ENCODE measurements at places on chromosomes 3 and 15. TPM values are rescaled to one million over a fixed set of nuclear protein-coding genes. Genes with fewer than 3 reads are reported as not detected.

Gene FOXL2
- total RNA-seq: not detected

Gene CLEC3B
- total RNA-seq: 8.9 TPM

Gene NEIL1
- total RNA-seq: 25.8 TPM

Gene MYRIP
- 11.7 TPM for total RNA-seq

Gene MESP2
- total RNA-seq: not detected

Gene RARB
- 3.3 TPM for total RNA-seq

Gene TGM5
- not detected for total RNA-seq

- H3K4me3 ChIP-seq: no peak overlapping the region
- no peaks in the 10 kb centered on the region for H3K27me3 ChIP-seq
- H3K36me3 ChIP-seq: no peaks in the 10 kb centered on the region
- no peak overlapping the region for H3K27ac ChIP-seq
- H3K4me1 ChIP-seq: no peaks in the 10 kb centered on the region
- no peak for DNase-seq
These were observed 36.6 kb upstream of the SLCO3A1 start for GRCh38 chr15:91816942-91817341.

GRCh38 chr3:140568842-140569520, 108.9 kb upstream of the TRIM42 start:
- no peaks in the 10 kb centered on the region for H3K36me3 ChIP-seq
- no peak for DNase-seq
- no peak overlapping the region for H3K27ac ChIP-seq
- H3K4me3 ChIP-seq: no peak overlapping the region
- no peaks in the 10 kb centered on the region for H3K27me3 ChIP-seq

DNA sequence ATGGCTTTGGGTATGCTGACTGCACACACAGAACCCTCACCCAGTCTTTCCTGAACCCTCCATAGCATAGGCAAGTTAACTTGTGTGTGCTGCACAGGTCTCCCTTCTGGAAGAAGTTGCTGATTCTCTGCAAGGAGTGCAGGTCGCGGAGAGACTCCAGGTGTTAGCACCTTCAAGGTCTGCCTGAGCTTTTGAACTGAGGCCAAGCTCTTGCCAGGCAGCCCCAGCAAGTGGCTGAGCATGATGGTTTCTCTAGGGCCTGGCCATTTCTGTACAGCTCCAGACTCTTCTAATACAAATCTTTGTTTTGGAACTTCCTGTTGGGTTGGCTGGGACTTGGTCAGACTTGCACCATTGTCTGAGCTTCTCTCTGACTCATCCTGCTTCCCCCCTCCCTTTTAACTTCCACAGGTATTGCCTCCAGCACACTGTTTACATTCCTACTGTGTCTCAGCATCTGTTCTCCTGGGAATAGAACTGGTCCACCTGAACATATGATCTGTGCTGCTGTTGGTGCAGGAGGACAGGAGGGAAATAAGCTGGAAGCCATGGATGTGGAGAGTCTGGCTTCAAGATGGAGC, 53.3 kb downstream of the KY start:
- DNase-seq: no peak
- H3K4me1 ChIP-seq: no peaks in the 10 kb centered on the region
- no peaks in the 10 kb centered on the region for H3K36me3 ChIP-seq
- H3K27me3 ChIP-seq: no peaks in the 10 kb centered on the region
- no peak overlapping the region for H3K27ac ChIP-seq
- H3K4me3 ChIP-seq: no peak overlapping the region

GRCh38 chr15:66592505-66593218, 26.9 kb upstream of the LCTL start:
- DNase-seq: peak; percentile 70
- H3K27me3 ChIP-seq: no peaks in the 10 kb centered on the region
- H3K27ac ChIP-seq: no peak overlapping the region
- no peaks in the 10 kb centered on the region for H3K36me3 ChIP-seq
- no peak overlapping the region for H3K4me3 ChIP-seq
- peaks cover 6% of the 10 kb centered on the region for H3K4me1 ChIP-seq

- no peak for DNase-seq
- no peaks in the 10 kb centered on the region for H3K36me3 ChIP-seq
- H3K4me3 ChIP-seq: no peak overlapping the region
- H3K27ac ChIP-seq: no peak overlapping the region
- no peaks in the 10 kb centered on the region for H3K27me3 ChIP-seq
These were observed 123.1 kb upstream of the UMPS start for GRCh38 chr3:124607163-124607562.

- no peaks in the 10 kb centered on the region for H3K36me3 ChIP-seq
- peak; percentile 27 for DNase-seq
- H3K27me3 ChIP-seq: no peaks in the 10 kb centered on the region
- peak overlapping the region; percentile 54 for H3K27ac ChIP-seq
- peaks cover 5% of the 10 kb centered on the region for H3K4me1 ChIP-seq
- H3K4me3 ChIP-seq: peak overlapping the region; percentile 6
These were observed 278.6 kb upstream of the TLE3 start for GRCh38 chr15:70376031-70376928.

- H3K27ac ChIP-seq: no peak overlapping the region
- H3K4me1 ChIP-seq: no peaks in the 10 kb centered on the region
- H3K4me3 ChIP-seq: no peak overlapping the region
- no peaks in the 10 kb centered on the region for H3K27me3 ChIP-seq
These were observed 201.7 kb upstream of the PFN2 start for GRCh38 chr3:150172356-150172755.

GRCh38 chr3:119810018-119810435, 28.1 kb downstream of the NR1I2 start:
- no peaks in the 10 kb centered on the region for H3K27me3 ChIP-seq
- peaks cover 50% of the 10 kb centered on the region for H3K36me3 ChIP-seq
- peaks cover 7% of the 10 kb centered on the region for H3K4me1 ChIP-seq
- no peak overlapping the region for H3K4me3 ChIP-seq
- H3K27ac ChIP-seq: no peak overlapping the region
- no peak for DNase-seq

DNA sequence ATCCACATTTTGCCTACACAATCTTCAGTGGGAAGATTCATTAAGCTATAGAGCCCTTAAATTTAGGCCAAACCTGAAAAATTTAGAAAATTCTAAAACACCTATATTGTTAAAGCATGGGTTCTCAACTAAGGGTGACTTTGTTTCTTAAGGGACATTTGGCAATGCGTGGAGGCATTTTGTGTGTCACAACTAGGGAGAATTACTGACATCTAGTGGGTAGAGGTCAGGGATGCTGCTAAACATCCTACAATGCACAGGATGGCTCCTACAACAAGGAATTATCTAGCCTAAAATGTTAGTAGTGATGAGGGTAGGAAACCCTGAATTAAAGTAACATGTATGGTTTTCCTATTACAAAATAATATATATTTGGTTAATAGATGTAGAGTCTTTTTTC, 55.8 kb downstream of the TBC1D5 start:
- H3K4me1 ChIP-seq: no peaks in the 10 kb centered on the region
- no peak overlapping the region for H3K4me3 ChIP-seq
- no peaks in the 10 kb centered on the region for H3K27me3 ChIP-seq
- no peaks in the 10 kb centered on the region for H3K36me3 ChIP-seq
- no peak for DNase-seq

DNA sequence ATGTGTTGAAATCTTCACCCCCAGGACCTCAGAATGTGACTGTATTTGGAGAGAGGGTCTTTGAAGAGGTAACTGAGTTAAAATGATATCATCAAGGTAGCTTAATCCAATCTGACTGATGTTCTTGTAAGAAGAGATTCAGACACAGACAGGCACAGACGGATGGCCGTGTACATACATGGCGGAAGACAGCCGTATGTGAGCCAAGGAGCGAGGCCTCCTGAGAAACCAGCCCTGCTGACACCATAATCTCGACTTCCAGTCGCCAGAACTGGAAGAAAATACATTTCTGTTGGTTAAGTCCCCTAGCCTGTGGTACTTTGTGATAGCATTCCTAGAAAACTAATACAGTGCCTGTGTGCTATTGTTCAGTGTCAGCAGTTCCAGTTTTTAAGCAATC, 73.6 kb downstream of the APBA2 start:
- peaks cover 4% of the 10 kb centered on the region for H3K27me3 ChIP-seq
- no peaks in the 10 kb centered on the region for H3K4me1 ChIP-seq
- H3K36me3 ChIP-seq: no peaks in the 10 kb centered on the region
- H3K4me3 ChIP-seq: no peak overlapping the region
- no peak for DNase-seq

DNA sequence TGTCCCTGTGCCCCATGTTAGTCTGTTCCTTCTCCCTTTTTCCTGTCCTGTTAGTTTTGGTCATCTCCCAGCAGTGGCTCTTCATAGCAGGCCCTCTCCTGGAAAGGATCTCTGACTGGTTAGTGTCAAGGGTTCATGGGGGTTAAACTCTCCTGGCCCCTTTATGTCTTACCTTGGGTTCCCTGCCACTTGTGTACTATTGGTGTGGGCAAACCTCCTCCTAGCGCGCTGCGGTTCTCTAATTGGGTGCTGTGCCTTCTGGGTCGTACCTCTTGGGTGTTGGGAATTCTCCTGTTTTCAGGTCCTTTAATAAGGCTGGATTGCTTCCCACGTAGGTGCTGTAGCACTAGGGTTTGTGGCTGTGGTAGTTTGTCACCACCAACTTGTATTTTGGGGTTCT, 18.8 kb downstream of the GMPS start:
- DNase-seq: peak; percentile 42
- H3K27me3 ChIP-seq: no peaks in the 10 kb centered on the region
- no peak overlapping the region for H3K4me3 ChIP-seq
- peaks cover 2% of the 10 kb centered on the region for H3K4me1 ChIP-seq
- peaks cover 2% of the 10 kb centered on the region for H3K36me3 ChIP-seq
- H3K27ac ChIP-seq: no peak overlapping the region

GRCh38 chr3:5638550-5638949, 451.0 kb downstream of the EDEM1 start:
- H3K4me3 ChIP-seq: no peak overlapping the region
- no peaks in the 10 kb centered on the region for H3K27me3 ChIP-seq
- H3K27ac ChIP-seq: no peak overlapping the region

DNA sequence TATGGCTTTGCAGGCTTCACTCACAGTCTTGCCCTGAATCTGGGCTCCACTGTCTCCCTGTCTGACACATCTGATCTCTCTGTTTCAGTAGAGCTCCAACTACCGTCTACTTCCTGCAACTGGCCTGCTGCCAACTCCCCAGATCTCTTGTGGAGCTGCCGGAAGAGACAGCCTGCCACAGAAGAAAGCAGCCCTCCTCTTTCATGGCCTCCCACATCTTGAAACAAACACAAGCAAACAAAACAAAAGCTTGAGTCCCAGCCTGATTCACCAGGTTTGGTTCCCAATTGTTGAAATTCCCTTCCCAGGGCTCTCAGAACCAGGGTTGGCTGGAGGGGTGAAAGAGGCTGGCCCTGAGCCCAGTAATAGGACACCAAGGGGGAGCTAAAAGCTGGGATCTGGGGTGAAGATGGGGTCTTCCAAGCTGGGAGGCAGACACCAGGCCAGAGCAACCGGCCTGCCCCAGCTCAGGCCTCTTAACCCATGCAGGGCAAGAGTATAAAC, 55.3 kb upstream of the CA12 start:
- H3K27ac ChIP-seq: no peak overlapping the region
- H3K4me3 ChIP-seq: no peak overlapping the region
- peaks cover 8% of the 10 kb centered on the region for H3K4me1 ChIP-seq

DNA sequence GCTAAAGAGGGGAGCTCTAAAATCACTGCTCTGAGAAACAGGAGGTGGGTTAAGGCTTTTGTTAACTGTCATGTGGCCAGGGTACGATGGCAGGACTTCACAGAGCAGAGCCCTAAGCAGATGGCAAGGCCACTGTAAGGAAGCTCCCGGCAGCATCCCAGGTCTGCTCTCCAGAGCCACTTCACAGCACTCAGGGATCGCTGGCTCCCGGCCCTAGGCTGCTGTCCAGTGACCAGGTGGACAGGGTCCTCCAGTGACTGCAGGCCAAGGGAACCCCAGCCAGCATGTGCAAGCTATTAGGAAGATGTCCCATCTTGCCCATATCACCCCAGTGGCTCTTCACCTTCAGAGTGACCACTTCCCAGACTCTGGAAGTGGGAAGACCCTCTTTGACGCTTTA, 10.4 kb downstream of the TMEM41A start:
- no peak for DNase-seq
- H3K27ac ChIP-seq: no peak overlapping the region
- H3K4me3 ChIP-seq: no peak overlapping the region
- H3K4me1 ChIP-seq: peaks cover 17% of the 10 kb centered on the region
- H3K27me3 ChIP-seq: no peaks in the 10 kb centered on the region

DNA sequence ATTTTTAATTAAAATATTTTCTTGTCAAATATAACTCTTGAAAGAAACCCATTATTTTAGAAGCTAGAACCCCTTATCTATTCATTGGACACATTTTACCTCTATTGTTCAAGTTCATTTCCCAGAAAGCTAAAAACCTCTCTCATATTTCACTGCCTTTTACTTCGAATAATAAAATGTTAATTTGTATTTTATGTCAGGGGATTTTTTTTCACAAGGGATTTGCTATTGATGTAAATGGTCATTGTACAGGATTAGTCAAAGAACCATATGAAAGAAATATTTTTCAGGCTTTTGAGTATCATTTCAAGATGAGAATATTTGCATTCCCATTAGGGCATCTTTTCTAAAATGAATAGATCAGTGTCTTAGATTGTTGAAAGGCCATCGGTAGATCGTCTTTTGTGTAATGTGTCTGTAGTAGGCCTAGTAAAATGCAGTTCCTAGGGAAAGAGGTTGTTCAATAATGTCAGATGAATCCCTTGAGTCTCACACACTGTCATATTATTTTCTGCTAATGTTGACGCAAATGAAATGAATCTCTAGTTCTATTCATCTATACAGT, 114.5 kb downstream of the ROBO1 start:
- H3K36me3 ChIP-seq: no peaks in the 10 kb centered on the region
- no peak for DNase-seq
- H3K4me3 ChIP-seq: no peak overlapping the region
- no peak overlapping the region for H3K27ac ChIP-seq
- no peaks in the 10 kb centered on the region for H3K4me1 ChIP-seq

DNA sequence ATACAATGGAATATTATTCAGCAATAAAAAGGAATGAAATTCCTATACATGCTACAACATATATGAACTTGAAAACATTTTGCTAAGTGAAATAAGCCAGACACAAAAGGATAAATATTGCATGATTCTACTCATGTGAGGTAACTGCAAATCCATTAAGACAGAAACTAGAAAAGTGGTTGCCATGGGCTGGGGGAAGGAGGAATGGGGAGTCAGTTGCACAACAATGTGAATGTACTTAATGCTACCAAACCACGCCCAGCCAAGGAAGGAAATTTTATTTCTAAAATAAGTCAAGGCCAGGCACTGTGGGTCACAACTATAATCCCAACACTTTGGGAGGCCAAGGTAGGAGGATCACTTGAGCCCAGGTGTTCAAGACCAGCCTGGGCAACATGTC, 9.8 kb upstream of the GMPPB start:
- no peak for DNase-seq
- no peaks in the 10 kb centered on the region for H3K4me1 ChIP-seq
- H3K36me3 ChIP-seq: peaks cover 37% of the 10 kb centered on the region
- H3K27me3 ChIP-seq: no peaks in the 10 kb centered on the region
- no peak overlapping the region for H3K27ac ChIP-seq

- no peak overlapping the region for H3K27ac ChIP-seq
- DNase-seq: no peak
- H3K4me3 ChIP-seq: no peak overlapping the region
- H3K36me3 ChIP-seq: no peaks in the 10 kb centered on the region
- no peaks in the 10 kb centered on the region for H3K27me3 ChIP-seq
- peaks cover 29% of the 10 kb centered on the region for H3K4me1 ChIP-seq
These were observed 60.3 kb downstream of the TM4SF4 start for GRCh38 chr3:149534671-149535332.

- H3K27me3 ChIP-seq: no peaks in the 10 kb centered on the region
- DNase-seq: no peak
- H3K36me3 ChIP-seq: no peaks in the 10 kb centered on the region
- H3K4me3 ChIP-seq: no peak overlapping the region
- H3K27ac ChIP-seq: no peak overlapping the region
These were observed 565.5 kb downstream of the PDCD6IP start for GRCh38 chr3:34363881-34364280.

Data from liver (tissue), 10 donors.